ENCODE measurements at places on chromosomes 16 and 17.

DNA sequence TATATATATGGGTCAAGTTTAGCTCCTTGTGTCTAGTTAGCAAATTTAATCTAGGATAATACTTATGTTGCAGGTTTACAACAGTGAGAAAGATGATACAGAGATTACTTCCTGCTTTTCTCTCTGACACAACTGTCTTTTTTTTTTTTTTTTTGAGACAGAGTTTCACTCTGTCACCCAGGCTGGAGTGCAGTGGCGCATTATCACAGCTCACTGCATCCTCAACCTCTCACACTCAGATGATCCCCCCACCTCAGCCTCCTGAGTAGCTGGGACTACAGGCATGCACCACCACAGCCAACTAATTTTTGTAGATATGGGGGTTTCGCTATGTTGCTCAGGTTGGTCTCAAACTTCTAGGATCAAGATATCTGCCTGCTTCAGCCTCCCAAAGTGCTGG lies 706.9 kb upstream of the SOX9 start:
- DNase-seq = no peak

DNA sequence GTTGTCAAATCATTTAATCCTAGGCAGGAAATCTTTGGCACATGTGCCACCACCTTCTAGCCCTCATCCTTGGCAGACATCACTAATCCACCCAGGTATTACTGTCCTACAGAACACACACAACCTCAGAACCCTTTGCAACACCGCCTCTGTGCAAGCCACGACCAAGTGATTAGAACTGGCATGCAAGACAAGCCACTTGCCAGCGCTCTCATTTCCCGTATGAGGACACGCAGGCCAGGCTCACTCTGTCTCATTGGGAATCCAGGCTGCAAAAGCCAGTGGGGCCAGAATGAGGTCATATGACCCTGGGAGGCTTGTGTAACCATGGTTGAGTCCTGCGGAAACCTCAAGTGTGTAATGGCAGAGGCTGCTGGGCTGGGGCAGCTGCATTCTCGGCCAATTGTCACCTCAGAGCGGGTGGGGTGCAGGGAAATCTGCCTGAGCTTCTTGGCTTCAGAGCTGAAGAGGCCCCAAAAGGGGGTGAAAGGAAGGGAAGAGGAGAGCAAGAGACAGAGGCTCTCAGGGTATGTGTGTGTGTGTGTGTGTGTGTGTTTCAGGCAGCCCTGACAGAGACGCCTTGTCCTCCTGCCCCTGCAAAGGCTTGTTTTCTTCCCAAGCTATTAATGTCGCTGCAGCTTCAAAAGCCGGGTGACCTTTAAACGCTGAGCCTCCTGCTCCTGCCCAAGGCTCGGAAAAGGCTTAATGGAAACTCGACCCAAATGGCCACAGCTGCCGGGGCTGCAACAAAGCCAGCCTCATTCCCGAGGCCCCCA lies 43.2 kb upstream of the MRPS23 start:
- no peak for DNase-seq

DNA sequence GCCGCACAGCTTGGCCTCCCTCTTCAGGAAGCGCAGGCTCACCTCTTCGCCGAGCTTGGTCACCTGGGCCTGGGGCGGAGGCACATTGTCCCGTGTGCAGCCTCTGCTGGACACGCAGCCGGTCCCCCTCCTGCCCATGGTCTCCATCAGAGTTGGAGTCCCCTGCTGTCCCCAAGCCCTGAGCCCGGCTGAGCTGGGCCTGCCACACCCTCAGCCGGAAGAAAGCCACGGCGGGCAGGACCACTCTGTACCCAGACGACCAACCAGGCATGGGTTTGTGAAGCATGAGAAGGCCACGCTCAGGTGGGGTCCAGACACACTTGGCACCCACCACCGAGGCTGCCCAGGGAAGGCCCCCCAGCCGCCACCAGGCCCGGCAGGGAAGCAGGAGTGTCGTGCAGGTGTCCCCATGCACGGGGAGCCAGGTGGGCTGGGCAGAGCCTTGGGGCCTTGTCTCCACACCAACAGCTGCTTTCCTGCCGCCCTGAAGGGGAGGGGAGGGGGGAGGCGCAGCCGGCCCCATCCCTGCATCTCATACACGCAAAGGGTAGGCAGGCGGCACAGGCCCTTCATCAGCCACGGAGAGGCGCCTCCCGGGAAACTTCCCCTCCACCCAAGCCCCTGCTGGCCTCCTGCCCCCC lies 5.2 kb downstream of the CCDC154 start:
- no peak for DNase-seq

DNA sequence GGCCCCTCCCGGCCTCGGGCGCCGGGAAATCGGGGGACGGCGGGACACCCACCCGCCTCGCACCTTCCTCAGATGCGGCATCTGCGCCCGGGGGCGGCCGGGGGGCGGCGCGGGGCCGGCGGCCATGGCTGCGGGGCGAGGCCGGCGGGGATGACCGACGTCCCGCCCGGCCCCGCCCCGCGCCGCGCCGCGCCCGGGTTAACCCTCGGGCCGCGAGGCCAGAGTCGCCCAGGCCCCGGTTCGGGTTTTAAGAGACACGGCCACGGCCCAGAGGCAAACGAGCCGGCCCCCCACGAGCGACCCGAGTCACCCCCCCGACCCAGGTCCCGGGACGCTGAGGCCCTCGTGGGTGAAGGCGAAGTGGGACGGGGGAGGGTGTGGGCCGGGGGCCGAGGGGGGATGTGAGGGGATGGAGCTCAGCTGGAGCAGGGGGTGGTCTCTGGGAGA lies at the start of gene RGS11:
TSS of gene RGS11 (minus strand) at position 159 of the 447 bp plus-strand sequence. CDS start at position 126, 33 bp downstream.
- no peak for DNase-seq

- DNase-seq = no peak
These were observed 6.9 kb downstream of the PHOSPHO1 start for GRCh38 chr17:49223517-49224197.

DNA sequence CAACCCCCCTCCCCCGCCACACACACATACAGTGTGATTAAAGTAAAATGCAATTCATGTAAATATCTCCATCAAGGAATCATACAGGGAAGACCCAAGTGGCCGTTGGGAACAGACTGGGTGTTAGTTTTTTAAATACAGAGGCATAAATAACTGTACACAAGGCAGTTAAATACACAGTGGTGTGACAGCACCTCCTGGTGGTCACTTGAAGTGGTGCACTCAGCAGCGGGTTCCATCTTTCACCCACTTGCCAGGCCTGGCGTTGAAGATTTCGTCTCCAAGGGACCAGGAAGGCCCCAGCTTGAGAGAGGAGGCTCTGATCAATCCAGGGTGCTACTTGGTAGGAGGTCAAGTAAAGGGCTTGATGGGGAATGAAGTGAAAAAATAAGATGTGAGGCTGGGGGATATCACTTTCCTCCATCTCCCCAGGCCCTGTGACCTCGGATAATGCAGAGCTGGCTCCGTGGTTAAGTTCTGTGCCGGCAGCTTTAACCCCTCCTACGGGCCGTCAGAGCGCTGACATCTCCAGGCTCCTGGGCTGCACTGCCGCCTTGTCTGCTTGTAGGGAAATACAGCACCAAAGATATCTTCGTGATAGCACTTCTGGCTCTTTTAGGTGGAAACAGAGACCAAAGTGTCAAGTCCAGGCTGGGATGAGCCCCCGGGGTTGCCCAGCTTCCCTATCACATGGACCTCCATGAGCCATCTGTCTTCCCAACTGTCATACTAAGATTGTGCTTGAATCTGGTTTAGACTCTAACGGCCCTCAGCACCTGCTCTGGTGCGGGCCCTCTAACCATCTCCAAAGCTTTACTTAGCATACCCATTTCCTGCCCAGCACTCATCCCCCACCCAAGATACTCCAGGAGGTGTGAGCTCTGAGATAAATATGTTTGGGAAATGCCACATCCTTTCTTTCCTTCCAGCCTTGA lies 20.7 kb downstream of the LGALS9 start:
- peak; percentile 30 for DNase-seq

DNA sequence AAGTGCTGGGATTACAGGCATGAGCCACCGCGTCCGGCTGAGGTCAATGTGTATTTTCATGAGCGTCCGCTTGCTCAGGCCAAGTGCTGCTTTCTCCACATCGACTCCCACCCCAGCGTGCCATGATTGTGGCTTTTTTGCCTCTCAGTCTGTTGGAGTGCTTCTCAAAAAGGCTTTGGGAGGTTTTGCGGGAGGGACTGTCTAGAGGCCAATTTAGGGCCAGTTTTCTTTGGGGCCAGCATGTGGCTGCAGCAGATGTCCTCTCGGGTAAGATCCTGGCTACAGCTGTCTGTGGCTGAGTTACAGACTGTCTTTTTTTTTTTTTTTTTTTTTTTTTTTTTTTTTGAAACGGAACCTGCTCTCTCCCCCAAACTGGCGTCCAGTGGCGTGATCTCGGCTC lies 6.5 kb downstream of the C16orf90 start:
- DNase-seq = no peak

GRCh38 chr16:68064791-68065365 lies 20.3 kb upstream of the NFATC3 start:
- DNase-seq = peak; percentile 45

GRCh38 chr17:72778169-72779151 lies 314.0 kb downstream of the SLC39A11 start:
- DNase-seq = no peak

DNA sequence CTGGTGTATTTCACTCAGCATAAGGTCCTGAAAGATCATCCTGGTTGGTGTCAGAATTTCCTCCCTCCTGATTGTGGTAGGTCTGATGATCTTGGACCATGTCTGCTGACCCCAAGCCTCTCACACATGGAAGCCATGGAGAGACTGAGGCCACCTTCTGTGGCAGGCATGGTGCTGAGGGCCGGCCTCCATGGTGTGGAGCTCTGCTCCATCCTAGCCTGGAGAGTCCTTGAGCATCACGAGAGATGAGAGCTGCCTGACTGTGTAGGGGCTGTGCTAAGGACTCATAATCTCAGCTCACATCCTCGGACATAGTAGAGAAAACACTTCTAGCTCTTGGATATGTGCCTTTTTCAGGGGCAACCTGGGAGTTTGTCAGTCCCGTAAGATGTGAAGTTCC lies 40.6 kb downstream of the MPRIP start:
- no peak for DNase-seq

DNA sequence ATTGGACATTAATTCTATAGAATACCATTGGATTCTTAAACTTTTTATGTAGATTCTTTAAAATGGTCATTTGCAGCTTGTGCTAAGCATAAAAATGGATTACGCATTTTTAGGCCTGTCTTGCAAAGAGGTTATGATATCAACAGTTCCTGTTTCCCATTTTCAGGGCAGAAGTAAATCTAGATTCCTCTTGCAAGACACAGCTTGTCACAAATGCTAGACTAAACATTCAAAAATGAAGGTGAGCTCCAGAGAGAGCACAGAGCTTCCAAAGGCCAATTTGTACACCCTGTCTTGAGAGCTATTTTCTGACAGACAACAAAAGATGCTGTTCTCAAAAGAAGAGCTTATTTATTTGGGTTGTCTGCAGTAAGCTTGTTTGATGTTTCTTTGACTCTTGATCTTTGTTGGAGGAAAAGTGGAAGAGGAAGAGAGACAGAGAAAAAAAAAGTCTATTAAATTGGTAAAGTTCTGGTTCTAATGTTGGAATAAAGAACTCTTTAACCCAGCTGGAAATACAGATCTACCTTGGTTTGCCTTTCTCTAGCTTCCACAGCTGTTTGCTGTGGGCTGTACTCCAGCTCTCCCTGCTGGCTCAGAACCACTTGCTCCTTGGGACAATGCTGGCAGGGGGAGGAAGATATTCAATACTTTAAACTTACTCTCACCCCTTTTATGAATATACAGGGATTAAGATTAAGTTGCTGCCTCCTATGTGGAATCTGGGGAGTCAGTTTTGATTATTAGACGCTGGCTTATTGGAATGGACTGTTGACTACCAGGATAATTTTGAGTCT lies 651.8 kb downstream of the CDH11 start:
- no peak for DNase-seq

DNA sequence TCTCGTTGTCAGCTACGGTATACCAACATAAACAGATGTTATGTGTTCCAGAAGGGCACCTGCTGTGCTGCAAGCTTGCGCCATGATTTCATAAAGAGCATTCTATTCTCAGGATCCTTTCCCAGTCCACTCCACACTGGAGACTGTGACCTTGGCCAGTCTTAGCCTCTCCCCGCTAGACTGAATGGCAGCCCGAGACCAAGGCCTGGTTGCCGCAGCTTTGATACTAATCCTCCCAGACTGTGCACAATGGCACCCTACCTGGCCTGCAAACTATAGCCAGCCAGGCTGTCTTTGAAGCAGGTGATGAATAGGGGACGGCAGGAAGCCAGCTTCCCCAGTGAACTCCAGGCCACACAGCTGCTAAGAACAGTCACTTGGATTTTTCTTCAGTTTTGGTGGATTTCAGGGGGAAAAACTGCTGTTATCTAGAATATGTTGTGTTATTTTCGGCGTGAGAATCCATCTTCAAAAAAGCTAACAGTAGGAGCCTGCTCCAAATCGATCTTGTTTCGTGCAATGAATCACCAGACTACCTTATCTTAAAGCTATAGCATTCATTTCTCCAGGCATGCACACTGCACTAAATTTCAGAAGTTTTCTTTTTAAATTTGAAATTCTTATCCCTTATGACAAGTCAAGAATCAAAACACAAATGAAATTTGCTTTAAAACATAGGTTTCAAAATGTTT lies 289.0 kb downstream of the CEP112 start:
- no peak for DNase-seq

DNA sequence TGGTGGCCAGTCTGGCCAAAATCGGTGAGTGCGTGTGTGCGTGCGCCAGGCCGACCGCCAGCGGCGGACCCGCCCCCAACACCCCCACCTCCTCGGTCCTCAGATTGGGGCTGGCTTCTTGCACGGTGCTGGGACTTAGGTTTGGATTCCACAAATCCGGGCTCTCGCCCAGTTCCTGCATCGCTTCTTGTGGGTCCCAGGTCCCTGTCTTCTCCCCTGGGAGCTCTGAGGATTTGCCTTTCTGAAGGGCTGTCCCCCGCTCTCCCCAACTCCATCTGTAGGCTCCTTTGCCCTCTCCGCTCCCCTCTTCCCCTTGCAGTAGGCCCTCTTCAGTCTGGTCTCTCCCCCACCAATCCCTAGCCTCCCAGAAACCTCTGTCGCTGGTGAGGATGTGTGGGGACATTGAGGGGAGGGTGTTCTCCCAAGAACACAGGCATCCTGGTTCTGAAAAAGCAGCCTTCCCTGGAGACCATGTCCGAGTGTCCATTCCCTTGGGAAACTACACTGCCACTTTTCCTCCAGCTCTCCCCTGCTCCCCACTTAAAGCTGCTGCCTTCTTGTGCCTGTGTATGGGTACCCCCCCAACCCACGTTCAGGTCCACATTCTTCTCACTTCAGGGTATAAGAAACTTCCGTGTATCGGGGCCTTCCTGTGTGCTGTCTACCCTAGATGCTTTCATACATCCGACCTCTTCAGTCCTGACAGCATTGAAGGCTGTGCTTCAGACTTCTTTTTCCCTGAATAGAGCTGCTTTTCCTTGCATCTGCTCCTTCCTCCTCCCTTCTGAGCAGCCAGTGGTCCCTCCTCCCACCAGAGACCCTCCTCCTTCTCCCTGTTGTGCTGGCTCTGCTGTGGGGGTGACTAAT lies 632 bp downstream of the SLC9A5 start:
- no peak for DNase-seq

- DNase-seq = no peak
These were observed 14.9 kb upstream of the C16orf54 start for GRCh38 chr16:29760567-29761279.

GRCh38 chr17:17628388-17629008 lies 37.0 kb upstream of the PEMT start:
- no peak for DNase-seq

GRCh38 chr16:47045023-47045422 lies 71.5 kb upstream of the DNAJA2 start:
- DNase-seq = no peak

GRCh38 chr17:75346906-75347305 lies 57.7 kb upstream of the SLC25A19 start:
- no peak for DNase-seq

Measured in T-cell (primary cell).